Stimulated activated CD4-positive, alpha-beta T cell treated with anti-CD3 and anti-CD28 coated beads, Interleukin-15, amount 100 ng/mL, for 1 hour (primary cell): ENCODE measurements at places on chromosomes 3 and 15.

DNA sequence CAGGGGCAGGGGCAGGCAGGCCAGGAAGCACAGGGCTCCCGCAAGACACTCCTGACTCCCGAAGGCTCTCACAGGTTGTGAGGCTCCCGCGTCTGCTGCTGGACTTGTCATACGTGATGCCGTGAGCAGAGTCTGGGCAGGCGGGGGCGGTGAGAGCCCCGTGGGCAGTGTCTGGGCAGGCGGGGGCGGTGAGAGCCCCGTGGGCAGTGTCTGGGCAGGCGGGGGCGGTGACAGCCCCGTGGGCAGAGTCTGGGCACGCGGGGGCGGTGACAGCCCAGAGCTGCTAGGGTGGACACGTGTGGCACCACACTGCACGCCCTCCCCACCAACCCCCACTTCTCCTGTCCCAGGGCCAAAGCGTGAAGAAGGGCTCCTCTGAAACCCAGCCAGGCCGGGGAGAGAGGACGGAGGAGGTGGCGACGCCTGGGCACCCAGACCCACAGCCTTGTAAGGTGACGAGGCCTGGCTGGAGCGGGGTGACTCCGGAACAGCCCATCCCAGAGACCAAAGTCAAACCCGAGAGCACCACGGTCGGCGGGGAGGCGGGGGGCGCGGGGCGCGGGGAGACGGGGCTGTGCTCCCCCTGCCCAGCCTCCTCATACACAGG, 35.0 kb downstream of the TNK2 start:
- DNase-seq: no peak

GRCh38 chr15:44584162-44584749, 47.3 kb downstream of the EIF3J start:
- peak; percentile 49 for DNase-seq

DNA sequence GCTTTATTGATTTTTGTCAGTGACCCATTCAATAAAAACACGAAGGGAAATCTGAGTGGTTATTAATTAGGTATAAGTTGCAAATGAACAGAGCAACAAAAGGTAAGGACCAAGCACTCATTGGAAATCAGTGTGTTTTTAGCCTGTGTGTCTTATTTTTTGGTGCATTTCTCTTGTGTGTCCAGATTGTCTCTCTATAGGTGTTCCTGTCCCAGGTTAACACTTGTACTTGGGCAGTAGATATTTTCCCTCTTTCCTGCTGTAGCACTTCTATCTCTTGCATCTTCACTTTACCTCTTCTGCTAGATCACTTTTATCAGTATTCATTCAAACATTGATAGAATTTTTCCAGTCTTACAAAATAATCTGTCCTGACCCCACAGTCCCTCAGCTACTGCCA, 37.0 kb downstream of the MAPK6 start:
- DNase-seq: no peak

DNA sequence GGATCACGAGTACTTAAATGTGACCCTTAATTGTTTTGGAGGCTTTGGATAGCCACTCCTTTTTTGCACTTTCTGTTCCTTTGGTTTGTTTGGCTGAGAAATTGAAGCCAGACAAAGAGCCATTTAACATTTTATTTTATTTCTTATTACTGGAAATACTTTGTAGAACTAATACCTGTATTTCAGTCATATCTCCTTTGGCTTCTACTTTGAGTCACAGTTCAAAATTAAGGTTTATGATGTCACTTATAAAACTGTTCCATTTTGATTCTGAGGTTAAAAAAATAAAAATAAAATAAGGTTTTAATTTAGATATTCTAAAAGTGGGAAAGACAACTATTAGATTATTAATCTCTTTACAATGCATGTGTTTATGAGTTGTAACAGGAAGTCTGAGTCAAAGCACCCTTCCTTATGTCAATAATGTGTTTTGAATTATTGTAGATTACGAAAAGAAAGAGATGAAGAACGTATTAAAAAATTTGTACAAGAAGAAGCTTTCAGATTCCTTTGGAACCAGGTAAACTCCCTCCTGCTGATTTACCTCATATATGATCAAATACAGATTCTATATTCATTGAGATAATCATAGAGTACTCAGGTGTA, 16.9 kb upstream of the NXPE3 start:
- no peak for DNase-seq

DNA sequence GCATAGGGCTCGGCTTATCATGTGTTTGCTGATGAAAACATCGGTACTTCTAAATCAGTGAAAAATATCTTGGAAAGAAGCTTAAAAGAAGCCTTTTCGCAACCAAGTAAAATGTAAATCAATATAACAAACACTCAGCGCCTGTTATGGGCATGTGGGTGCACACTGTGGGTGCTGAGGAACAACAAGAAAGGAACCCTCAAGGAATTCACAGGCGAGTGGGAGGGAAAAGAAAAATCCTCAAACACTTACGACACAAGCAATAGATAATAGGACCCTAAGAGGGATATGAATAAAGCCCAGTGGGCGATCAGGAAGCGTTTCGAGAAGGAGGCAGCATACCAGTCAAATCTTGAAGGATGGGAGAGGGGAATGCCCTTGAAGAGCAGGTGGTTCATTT, 21.9 kb downstream of the GLDN start:
- no peak for DNase-seq

DNA sequence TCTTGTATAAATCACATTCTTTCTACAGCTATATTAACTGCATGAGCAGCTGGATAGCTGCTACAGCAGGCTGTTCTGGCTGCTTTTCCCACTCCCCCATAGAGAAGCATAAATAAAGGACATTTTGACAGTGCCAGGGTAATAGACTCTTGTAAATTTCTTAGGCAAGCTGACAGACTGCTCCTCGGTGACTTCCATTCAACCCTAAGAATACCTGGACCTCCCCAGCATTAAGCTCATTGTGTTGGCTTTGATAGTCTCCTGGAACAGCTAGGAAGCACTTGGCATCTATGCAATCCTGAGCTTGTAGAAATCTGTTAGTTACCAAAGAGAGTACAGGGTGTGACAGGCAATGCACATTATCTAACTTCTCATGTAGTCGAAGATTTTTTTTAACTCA, 475.4 kb downstream of the AGBL1 start:
- DNase-seq: no peak

- DNase-seq: no peak
Measured at GRCh38 chr3:25547943-25548674, 116.6 kb downstream of the TOP2B start.

DNA sequence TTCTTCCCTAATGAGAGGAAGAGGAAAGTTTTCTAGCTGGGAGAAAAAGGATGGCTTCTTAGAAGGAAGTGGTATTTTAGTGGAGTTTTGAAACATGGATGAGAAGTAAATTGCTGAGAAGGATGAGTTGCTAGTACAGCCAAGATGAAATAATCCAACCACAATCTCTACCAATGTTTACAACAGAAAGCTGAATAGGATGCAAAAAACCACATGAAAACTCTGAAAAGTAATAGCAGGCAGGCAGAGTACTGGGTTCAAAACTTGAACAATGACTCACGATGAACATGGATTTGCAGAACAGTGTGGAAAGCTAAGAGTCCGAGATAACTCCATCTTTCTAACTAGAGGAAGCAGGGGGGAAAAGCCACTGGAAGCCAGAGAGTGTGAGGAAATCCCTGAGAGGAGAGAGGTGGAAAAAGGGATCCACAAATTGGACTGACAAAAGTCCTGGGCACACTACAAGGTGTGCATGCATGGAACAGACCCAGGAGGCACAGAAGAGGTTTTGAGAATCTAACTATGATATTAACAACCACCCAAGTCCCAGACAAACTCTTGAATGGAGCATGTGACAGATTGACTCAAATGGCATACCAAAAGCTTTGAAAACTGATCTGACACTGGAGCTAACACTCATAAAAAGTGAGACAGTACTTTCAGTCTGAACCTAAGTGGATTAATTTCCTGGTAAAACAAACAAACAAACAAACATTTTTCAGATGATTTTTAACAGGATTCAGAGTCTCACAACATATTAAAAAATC, 76.7 kb downstream of the ST6GAL1 start:
- no peak for DNase-seq

GRCh38 chr3:72347819-72348319, 500.4 kb downstream of the SHQ1 start:
- DNase-seq: peak; percentile 27

DNA sequence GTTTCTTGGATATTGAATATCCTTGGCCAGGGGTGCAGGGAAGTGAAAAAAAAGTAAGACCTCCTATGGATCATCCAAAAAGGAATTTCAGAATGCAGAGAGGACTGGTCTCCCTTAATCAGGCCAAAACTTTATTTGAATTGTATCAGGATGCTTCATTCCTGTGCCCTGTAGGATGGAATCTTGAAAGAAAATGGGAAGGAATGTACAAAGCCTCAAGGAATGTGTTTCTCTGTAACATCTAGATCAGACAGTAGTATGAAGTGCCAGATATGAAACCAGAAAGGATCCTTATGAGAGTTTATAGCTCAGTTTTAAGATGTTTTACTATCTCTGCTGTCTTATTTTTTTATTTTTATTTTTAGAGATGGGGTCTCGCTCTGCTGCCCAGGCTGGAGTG, 6.5 kb upstream of the GSK3B start:
- DNase-seq: no peak

GRCh38 chr3:135155228-135155627, 360.2 kb downstream of the EPHB1 start:
- DNase-seq: no peak
